ENCODE measurements at places on chromosomes 3 and 15. TPM values are rescaled to one million over a fixed set of nuclear protein-coding genes. Genes with fewer than 3 reads are reported as not detected.

The CHRNA7 gene
- total RNA-seq = 5.2 TPM

The STAB1 gene
- total RNA-seq = 0.32 TPM

The GRK7 gene
- total RNA-seq = not detected

The ALG1L2 gene
- total RNA-seq = not detected

The STRC gene
- 0.05 TPM for total RNA-seq

The SGO1 gene
- 16.3 TPM for total RNA-seq

The PLS1 gene
- 12.0 TPM for total RNA-seq

The IGSF11 gene
- 5.6 TPM for total RNA-seq

The NME9 gene
- not detected for total RNA-seq

The ARHGAP11A gene
- 76.2 TPM for total RNA-seq

The CCR8 gene
- total RNA-seq = not detected

The KBTBD13 gene
- not detected for total RNA-seq

The ZNF620 gene
- total RNA-seq = 2.0 TPM

The SI gene
- not detected for total RNA-seq

The PYDC2 gene
- total RNA-seq = not detected

The NPAP1 gene
- not detected for total RNA-seq

The ANKRD63 gene
- 0.41 TPM for total RNA-seq

The BCHE gene
- 0.79 TPM for total RNA-seq

The CHMP2B gene
- 79.1 TPM for total RNA-seq

The HACD3 gene
- total RNA-seq = 143 TPM

Data from A549 treated with GW870086 at 1 μM for 4 hours (cell line).